ENCODE measurements at places on chromosomes 2 and 18.

- DNase-seq, result no peak
These were observed 182.6 kb upstream of the ACVR2A start for GRCh38 chr2:147662221-147662620.

DNA sequence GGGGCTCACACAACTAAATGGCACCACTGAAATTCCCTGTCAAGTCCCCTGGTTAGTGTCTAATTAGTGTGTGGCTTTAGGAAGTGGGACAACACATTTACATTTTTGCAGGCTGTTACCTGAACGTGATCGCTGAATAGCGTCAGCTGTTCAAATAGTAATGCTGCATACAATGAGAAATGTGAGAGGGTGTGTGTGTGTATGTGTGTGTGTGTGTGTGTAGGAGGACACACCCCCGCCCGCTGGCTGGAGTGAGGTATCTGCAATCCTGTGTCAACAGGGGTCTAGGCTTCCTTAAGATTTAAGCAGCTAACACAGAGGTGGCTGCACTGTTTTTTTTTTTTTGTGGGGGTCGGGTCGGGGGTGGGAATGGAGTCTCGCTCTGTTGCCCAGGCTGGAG, 4.8 kb upstream of the LYPD6B start:
- no peak for DNase-seq

DNA sequence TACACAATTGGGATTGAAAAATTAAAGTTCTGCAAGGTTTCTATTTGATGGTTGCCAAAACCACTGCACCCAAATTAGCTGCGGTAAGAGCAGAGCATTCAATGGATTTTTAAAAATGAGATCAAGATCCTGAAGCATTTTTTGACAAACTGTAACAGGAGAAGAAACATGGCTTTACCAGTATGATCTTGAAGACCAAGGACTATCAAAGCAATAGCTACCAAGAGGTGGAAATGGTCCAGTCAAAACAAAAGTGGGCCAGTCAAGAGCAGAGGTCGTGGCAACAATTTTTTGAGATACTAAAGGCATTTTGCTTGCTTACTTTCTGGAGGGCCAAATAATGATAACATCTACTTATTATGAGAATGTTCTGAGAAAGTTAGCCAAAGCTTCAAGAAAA, 186.8 kb downstream of the RDH14 start:
- DNase-seq, result no peak

DNA sequence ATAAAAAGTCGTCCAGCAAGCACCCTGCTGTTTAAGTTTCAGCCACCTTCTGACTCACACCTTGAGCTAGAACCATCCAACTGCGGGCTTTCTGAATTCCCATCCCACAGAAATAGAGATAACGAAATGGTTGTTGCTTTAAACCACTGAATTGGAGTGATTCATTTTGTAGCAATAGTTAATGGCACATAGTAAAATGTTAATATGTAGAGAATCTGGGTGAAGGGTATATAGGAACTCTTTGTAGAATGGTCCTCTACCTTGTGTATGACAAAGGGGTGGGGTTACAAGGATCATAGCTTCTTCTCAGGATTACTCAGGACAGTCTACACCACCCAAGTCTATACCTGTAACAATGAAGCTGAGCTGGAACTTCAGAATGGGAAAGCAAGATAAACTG, 2.4 kb upstream of the MAPRE3 start:
- no peak for DNase-seq

GRCh38 chr2:75894170-75894569, 183.5 kb upstream of the GCFC2 start:
- DNase-seq, result no peak

GRCh38 chr2:186570604-186571003, 19.3 kb upstream of the ITGAV start:
- DNase-seq, result no peak

- DNase-seq, result no peak
These were observed 16.7 kb upstream of the TMEM177 start for GRCh38 chr2:119662297-119662696.

DNA sequence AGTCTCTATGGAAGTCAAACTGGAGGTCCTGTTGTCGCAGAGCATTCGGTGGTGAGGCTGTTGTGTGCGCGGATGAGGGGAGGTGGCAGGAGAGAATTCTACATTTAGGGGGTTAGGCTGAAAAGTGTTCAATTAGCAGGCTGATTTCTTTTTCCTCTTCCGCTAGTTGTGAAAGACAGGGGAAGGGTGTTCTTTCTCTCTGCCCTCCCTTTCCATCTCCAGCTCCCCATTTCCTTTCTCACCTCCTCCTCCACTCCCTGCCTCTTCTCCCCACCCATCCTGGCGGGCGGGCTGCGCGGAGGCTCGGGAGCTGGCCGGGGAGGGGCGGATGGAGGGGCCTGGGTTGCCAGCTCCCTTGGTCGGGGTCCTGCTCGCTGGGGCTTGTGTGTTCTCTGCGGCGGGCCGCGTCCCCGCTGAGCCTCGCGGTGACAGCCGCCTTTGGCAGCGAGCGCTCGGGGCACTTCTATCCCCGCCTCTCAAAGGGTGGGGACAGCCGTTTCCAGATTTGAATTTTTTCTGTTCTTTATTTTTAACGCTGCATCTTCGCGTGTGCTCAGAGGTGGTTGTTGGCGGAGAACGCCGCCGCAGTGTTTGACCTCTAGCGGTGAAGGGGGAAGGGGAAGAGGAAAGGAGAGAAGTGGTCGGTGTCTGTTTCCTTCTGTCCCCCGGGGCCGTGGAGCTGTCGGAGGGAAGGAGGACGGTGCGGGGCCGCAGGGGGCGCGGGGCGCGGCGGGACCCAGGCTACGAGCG, 3.6 kb downstream of the SOX11 start:
- DNase-seq, result no peak

DNA sequence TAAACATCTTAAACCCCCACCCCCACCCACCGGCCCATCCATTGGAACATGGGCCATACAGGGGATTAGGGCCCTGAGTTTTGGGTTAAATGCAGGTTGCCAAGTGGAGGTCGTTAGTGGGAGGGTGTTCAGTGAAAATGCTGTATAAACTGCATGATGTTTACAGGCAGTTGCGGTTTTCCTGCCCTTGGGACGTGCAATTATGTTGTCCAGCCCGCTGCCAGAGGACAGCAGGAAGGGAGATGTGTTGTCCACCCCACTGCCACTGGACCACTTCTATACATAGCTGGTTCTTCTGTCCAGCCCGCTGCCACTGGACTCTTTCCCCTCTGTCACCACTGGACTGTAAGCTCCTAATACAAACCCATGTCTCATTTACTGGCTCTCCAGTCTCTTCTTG, 2.7 kb upstream of the LAPTM4A start:
- DNase-seq, result no peak

DNA sequence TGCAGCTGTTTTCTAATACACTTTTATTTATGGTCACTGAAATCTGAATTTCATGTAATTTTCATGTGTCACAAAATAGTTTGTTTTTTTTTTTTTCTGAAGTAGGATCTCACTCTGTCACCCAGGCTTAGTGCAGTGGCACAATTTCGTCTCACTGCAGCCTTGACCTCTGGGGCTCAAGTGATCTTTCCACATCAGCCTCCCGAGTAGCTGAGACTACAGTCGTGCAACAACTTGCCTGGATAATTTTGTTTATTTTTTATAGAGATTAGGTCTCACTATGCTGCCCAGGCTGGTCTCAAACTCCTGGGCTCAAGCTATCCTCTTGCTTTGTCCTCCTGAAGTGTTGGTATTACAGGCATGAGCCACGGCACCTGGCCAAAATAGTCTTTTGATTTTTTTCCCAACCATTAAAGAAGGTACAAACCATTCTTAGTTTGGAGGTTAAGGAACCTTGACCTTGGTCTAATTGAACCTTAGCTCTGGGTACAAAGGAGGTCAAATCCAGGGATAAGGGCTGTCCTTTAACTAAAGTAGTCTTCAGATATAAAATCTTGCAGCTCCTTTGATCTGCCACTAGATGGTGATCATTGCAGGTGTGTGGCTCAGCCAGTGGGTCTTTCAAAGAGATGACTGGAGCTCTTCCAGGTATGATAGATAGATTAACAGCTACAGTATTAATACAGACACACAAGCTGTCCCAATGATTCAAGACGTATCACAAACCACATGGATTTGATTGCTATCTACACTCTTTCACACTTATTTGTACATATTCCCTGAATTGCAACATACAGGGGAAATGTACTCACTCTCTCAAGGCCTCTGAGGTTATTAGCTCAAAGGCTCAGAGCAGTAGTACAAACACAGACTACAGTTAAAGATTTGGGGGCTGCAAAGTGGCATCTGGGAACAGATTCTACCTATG, 4.7 kb upstream of the KRCC1 start:
- no peak for DNase-seq

DNA sequence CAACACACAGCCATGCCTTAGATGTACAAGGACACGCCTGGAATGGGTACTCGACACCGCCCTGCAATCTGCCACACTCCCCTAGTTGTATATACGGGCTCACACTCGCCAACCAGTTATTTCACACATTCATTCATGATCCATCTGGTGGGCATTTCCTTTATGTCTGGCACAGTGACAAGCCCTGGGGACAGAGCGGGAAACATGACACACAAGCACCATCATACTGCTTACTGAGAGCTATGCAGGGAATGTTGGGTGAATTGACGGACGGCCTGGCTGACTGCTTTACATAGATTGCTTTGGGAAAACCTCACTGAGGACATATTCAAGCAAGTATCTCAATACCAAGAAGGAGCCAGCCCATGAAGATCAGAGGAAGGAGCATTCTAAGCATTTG, 448.0 kb upstream of the SPRED2 start:
- no peak for DNase-seq

DNA sequence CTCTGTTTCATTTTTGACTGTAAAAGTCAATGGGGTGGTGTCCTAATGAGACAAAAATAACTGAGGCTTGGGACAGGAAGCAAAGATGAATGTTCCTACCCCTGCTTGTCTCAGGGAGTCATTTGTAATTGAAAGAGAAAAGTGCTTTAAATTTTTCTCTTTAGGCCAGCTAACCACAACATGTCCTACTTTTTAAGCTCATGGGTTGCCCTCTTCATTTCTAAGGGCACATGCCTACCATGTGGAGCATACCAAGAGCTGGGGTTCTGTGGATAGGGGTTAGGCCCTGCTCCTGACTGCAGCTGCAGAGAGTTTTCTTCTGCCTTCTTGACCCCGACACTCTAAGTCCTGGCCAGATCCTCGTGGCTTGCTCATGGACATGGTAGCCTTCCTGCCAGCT, 96.8 kb upstream of the ARL4C start:
- no peak for DNase-seq

GRCh38 chr2:129756276-129756675, 223.2 kb upstream of the RAB6C start:
- no peak for DNase-seq

DNA sequence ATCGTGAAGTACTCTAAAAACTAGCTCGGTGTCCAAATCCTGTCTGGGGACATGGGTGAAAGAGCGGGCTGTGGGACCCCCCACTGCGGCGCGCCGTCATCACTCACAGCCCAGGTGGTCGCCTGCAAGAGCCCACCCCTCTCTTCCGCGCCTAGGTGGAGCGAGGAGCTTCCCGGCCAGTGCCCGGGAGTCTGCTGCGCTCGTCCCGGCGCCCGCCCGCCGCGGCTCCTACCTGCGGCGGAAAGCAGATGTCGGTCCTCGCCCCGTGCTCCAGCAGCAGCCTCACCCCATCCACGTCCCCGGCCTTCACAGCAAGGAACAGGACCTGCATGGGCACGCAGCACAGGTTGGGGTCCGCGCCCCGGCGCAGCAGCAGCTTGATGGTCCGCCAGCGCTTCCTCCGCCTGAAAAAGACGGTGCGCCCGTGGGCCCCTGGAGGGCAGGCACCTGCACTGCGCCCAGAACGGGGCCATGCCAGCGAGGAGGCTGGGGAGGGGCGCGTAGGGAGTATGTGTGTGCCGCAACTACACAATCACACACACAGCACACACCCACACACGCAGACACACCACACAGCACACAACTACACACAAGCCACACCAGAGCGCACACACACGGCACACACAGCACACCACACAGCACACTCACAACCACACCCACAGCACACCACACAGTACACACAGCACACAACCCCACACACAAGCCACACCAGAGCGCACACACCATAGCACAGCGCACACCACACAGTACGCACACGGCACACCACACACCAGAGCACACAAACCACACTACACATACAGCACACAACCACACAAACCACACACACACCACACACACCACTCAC, 37.4 kb downstream of the ANKMY1 start:
- no peak for DNase-seq

DNA sequence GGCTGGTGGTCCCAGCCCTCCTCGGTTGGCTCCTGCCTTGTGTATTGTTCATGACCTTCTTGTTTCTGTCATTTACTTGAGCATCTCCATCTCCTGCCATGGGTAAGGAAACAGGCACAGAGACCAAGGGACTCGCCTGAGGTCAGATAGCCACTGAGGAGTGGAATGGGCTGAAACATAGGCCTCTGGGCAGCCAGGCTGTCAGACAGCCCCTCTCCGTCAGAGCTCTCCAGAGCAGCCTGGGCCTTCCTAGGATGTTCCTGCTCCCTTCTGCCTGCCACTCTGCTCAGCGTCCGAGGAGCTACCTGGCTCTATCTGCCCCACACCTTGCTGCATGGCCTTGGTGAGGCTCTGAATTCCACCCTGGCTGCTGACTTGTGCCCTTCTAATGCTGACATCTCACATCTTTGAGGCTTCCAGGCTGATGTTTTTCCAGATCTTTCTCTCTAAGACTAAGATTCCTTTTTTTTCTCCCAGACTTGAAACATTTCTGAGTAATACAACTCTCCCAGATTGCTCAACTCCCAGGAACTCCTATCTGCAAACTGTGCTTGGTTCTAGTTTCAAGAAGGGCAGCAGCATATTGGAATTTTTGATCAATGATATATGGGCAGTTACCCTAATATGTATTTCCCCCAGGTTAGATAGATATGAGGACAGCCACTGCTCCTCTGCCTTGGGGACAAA, 67.7 kb downstream of the MCFD2 start:
- no peak for DNase-seq

- no peak for DNase-seq
These were observed 63.3 kb downstream of the LIPG start for GRCh38 chr18:49625021-49625691.

DNA sequence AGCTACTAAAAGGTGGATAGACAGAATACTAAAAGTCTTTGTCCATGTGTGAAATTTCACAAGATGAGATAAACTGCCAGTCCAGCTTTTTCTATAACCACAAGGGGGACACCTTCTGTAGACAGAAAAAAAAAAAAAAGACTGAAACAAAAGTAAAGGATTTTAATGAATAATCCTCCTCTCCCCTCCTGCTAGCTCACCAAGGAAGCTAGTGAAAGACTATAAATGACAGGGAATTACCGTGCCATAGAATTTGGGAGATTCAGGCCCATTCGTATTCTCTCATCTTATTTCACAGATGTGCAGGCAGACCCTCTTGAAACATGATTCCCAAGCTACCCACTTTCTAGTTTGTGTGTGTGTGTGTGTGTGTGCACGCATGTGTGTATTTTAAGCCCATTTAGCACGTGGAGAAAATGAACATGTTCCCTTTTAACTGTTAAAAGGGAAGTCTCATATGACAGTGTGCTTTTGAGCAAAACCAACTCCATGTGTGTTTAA, 36.3 kb upstream of the SLC8A1 start:
- DNase-seq, result no peak

GRCh38 chr2:11480406-11480805, 14.4 kb upstream of the E2F6 start:
- no peak for DNase-seq

All from stimulated activated CD4-positive, alpha-beta T cell treated with anti-CD3 and anti-CD28 coated beads, Interleukin-1b, Interleukin-23, amount 100 ng/mL, for 1 hour (primary cell).